ENCODE measurements at places on chromosomes 1 and 21.

DNA sequence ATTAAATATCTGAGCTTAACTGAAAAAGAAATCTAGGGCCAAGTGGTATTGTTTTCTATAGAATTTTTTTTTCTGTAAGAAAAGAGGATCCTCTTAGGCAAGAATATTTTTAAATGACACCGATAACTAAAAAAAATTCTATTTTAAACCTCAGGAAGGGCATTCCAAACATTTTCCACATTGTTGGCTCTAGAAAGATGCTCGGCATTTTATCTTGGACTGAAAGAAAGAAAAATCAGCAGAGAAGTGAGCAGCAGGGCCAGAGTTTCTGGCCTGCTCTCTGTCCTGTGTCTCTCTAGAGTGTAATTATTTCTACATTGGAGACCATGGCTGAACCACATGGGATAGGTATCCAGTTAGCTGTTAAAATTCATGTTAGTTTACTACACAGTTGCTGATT is 192.5 kb upstream of the GREM2 start:
- no peak for DNase-seq

- DNase-seq: no peak
These were observed 20.0 kb downstream of the MEF2D start for GRCh38 chr1:156480411-156481192.

DNA sequence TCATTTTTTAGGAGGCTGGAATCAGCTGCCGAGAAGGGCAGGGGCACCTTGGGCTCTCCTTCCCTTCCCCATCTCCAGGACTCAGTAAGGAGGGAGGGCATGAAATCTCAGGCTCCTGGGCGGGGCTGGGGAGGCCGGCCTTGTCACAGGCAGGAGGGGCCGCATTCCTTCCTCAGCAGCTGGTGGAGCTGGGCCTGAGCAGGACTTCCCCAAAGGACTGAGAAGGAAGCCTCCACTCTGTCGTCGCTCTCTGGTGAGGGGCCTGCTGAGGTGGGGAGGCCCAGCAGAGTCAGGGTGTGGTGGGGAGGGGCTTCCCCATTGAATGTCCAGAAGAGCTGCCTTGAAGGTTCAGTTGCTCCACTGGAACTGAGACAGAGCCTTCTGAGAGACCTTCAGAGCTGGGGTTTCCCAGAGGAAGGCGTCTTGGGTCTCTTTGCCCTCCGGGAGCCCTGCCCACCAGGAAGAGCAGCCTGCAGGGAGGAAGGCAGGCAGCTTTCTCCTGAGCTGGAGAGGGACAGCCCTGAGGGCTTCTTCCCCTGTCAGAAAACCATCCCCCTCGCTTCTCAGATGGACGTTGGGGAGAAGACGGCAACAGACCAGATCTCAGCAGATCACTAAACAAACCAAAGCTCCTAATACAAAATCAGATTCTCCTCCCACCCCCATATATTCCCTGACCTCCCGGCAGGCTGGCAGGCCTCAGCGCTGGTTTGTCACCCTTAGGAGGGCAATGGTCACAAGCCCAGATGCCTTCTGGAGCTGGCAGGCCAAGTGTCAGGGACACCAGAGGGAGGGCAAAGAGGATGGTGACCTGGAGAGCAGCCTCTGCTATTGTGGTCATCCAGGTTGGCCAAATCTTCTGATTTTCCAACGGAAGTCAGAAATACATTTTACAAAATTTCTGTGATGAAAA is 10.7 kb downstream of the KCNA10 start:
- no peak for DNase-seq

GRCh38 chr21:43325968-43326715 is 100.8 kb downstream of the SIK1 start:
- DNase-seq: no peak

DNA sequence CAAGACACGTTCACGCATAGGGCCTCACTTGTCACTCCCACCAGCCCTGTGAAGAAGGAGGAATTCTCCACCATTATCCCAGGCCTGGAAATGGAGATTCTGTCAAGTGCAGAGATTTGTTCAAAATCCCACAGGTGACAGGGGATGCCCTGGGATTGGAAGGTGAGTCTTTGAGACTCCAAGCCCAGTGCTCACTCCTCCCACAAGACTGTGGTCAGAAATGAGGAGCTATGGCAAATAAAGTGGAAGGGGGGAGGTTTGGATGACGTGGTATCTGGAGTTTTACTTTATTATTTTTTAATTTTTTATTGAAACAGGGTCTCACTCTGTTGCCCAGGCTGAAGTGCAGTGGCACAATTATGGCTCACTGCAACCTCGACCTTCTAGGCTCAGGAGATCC is 12.8 kb upstream of the FOXO6 start:
- no peak for DNase-seq

DNA sequence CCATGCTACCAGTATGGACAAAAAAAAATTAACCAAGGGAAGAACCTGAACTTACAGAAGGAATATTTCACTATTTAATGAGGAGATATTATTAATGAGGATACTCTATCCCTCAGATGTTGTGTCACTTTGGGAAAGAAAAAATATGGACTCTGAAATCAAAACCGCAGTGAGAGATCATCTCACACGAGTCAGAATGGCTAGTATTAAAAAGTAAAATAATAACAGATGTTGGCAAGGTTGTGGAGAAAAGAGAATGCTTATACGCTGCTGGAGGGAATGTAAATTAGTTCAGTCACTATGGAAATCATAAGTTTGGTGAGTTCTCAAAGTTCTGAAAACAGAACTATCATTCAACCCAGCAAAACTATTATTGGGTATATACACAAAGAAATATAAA is 30.9 kb downstream of the TNFSF4 start:
- no peak for DNase-seq

DNA sequence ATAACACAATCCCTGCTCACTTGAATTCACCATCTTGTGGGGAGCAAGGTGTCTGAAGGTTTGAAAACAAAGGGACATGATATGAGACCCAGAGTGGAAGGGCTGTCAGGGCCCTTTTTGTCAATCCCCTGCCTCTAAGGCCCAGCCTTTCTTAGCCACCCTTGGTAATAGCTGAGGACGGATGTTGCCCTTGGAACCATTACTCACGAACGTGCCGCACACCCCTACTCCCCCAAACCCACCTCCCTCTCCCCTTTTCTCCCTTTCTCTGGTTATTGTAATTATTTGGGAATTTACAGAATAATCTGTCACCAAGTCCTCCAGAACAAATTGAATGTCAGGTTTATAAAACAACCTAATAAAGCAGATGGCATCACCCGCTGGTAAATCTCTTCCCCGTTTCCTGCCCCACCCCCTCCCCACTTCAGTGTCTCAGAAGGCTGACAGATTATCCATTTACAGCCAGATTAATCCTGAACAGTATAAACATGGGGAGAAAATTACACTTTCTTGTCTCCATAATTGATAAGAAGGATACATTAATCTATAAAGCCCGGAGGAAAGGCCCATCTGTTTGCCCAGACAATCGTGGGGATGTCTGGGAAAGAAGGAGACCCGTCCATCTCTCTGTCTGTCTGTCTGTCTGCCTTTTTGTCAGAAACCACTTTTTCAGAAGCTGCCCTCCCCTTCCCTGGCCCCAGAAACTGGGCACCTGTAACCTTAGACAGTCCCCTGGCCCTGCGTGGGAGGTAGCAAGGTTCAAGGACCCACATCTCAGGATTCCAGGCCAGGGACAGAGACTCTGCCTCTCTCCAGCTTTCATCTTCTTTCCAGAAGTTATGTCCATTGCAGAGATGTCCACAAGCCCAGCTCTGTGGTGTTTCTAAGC is 60.6 kb upstream of the CD34 start:
- no peak for DNase-seq

- DNase-seq: no peak
These were observed 12.5 kb downstream of the MDM4 start for GRCh38 chr1:204528677-204529076.

- DNase-seq: no peak
These were observed 57.3 kb upstream of the CASZ1 start for GRCh38 chr1:10853701-10854100.

DNA sequence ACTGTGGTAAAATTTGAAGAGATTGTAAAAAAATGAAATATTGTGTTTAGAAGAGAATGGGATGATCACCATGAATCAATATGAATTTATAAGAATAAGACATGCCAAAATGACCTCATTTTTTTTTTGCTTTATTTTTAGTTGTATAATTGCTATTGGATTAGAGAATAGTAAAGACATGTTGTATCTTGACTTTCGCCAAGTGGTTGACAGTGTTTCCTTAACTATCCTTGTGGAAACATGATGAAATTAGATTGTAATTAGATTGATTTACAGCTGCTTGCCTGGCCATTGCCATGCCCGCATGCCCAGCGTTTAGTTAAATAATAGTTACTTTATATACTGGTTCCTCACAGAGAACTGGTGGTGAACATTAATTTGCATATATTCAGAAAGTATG is 154.9 kb downstream of the MAGI3 start:
- peak; percentile 68 for DNase-seq

DNA sequence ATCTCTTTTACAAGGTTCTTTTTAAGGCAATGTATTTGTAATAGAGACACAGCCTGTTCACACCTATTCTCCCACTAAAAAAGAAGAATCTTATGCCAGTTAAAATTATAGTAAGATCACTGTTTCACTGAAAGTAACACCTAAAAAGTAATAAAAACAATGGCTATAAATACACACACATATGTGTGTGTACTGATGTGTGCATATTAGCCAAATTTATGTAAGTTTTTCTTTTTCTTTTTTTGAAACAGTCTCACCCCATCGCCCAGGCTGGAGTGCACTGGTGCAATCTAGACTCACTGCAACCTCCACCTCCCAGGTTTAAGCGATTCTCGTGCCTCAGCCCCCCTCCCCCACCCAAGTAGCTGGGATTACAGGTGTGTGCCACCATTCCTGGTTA is 56.8 kb upstream of the SLC30A10 start:
- no peak for DNase-seq

GRCh38 chr1:227766015-227766634 is 30.9 kb downstream of the SNAP47 start:
- DNase-seq: peak; percentile 39

DNA sequence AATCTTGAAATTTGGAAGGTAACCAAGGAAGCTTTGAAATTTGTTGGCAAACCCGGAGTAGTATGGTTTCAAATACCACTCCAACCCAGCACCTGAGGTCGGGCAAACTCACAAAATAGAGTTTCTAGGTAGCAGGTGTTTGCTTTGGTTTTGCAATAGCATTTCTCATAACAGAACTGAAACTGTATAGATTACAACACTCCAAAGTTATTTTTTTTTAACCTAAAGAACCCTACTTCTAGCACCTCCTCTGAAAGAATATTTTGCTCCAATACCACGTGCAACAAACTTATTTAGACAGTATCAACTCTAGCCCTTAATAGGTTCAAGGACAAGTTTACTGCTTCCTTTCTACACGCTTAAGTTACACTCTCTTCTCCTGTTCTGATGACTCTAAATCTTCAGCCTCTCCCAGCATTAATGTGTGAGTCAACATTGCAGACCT is 178.5 kb upstream of the FMN2 start:
- DNase-seq: no peak

GRCh38 chr1:230573658-230574057 is 68.6 kb upstream of the COG2 start:
- DNase-seq: no peak

DNA sequence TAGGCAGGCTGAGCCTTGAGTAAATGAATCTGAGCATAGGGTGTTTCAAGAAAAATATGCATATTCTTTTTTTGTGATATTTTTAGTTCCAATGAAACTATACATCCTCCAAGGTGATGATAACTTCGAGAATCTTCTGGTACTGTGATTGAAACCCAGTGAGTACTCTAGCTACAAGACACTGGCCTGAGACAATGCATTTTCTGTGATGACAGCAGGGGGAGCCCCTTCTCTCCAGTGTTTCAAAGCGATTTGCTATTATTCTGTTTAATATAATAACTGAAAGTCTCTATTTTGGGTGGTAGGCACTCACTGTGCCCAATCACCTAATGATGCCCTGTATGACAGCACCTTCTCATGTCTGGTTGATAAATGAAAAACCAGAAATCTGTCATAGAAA is 12.1 kb downstream of the IRF2BP2 start:
- DNase-seq: peak; percentile 51

GRCh38 chr1:147214325-147214724 is 10.8 kb downstream of the FMO5 start:
- no peak for DNase-seq

DNA sequence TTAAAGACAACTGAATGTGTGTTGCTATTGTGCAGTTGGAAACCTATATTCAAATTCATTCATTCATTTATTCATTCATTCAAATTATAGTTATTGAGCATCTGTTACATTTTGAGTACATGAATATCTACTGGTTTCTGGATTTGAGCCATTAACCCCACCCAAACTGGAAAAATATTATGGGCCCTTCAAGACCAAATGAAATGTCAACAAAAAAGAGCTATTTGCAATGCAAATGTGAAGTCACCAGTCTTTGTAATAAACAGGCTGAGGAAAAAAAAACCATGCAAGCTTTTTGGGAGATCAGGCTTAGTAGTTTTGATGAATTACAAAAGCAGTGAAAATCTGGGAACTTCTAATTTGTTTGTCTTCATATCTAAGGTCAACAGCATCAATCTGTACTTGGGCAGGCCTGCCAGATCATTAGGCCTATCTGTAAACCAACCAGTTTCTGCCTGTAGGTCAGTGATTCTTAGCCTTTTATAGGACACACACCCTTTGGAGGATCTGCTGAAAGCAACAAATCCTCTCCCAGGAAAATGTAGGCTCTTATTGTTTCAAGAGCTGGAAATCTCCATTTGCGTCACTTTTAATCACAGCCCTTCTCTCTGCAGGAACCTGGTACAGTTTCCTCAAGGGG is 134.7 kb downstream of the FAM78B start:
- DNase-seq: no peak

DNA sequence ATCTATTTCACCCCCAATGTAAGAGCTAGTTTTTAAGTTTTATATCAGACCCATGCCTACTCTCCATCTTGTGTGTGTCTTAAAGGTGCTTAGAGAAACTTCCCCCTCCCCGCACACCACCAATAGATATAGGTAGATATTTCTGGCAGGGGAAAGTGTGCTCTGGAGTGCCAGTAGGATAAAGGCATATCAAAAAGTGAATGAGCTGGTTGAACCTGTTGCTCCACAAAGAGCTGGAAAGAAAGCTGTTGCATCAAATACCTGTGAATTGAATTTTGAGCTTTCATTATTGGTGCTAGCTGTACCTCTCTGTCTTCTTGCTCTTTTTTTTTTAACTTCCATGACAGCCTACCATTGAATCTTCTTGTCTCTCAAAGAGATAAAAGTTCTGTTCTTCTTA is 32.8 kb downstream of the ARID1A start:
- DNase-seq: no peak

Measured in mammary epithelial cell (primary cell).